H1 (cell line): ENCODE measurements at places on chromosomes 2 and 18.
A peak's percentile ranks its signal among the peaks of the same experiment; 100 is the strongest.

DNA sequence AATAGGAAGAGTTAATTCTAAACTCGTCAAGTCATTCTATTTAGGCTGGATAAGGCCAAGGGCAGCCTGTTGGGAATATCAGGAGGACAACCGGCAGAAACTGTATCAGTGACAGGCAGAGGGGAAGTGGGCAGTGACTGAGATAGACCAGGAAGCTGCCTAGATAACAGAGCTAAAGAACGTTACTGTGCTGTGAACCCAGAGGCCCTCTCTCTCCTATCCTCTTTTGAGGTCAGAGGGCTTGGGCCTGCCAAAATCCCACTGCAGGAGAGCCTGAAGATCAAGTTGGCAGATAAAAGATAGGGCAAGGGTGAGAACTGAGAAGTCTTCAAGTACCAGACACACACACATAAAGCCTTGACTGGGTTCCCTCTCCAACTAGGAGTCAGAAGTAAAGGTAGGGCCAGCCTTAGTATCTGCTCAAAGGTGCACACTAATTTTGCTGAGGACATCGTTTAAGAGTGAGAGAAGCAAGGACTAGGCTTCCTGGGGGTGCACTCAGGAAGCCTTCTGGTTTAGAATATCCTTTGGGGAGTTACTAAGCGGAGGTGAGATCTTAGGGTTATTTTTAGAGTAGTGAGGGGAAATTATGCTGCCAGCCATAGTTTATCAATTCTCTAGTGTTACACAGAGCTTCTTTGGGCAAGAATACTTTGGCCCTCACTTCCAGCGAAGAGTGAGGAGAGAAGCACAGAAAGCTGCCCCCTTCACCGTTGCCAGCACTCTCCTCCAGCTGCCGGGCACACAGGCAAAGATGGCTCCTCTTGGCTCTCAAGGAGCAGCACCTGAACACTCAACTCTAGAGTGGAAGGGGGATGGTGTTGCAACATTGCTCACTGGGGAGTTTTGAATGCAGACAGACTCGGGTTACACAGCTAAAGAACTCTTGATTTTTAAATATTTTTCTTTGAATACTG, 9.8 kb downstream of the CAVIN2 start:
- DNase-seq, result no peak

- DNase-seq, result no peak
Observed at GRCh38 chr18:41545091-41545888, 409.7 kb upstream of the PIK3C3 start.

- DNase-seq, result no peak
Observed at GRCh38 chr2:112182581-112183034, 44.4 kb downstream of the FBLN7 start.

DNA sequence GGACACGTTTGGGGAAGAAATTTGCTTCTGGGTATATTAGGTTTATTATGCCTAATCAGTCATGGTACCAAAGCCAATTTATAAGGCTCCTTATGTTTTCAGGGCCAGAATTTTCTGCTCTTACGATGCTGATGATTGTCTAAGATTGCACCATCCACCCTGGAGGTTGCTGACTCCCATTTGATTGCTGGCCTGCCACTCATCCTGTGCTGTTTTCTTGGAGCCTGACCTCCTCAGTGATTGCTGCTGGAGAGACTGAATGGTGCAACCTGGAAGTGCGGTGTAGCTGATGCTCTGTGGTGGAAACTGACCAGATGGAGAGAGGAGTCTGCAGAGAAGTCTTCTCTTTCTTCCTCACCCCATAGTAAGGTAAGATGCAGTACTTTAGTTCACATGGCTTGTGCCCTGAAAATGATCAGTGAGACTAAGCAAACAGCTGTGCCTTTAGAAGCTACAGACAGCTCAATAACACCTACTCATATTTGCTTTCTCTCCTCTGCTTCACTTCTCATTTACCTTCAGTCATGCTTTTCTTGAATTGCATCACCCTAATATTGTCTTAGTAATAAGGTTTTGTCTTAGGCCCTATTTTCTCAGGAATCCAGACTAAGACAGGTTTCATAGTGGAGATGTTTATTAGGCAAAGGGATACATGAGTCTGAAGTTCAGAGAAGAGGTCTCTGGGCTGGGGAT, 17.4 kb downstream of the ZNF24 start:
- DNase-seq, result no peak

DNA sequence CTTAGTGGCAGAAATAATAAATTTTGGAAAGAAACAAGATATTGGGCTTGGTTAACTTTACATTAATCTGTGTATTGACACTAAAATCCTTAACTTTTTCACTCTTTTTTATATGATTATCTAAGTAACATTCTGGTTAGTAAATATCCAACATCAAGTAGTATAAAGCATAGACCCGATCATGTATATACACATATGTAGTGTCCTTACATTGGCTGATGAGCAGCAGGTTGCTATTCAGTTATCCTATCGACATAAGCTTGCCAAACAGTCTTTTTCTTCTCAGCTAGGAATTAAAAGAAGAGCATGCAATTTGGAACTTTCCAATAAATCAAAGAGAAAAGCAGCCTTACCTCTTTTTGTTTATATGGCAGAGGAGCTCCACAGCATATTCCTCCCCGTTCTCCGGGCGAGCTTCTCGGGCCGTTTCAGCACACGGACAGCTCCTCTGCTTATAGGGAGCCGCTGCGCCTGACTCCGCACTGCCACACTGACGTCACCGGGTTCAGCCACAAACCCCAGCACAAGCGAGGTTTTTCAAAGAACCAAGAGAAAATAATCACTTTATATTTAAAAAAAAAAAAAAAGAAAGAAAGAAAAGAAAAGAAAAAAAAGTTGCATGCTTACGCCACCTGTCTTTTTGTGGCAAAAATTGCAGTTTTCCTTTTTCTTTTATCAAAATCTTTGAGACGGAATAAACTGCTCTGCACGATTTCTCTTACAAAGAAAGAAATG, at the start of gene SCG2:
Gene SCG2 (minus strand): TSS at position 430 of the 735 bp plus-strand sequence. CDS start 3,079 bp downstream, outside the sequence.
- DNase-seq, result peak; percentile 71

DNA sequence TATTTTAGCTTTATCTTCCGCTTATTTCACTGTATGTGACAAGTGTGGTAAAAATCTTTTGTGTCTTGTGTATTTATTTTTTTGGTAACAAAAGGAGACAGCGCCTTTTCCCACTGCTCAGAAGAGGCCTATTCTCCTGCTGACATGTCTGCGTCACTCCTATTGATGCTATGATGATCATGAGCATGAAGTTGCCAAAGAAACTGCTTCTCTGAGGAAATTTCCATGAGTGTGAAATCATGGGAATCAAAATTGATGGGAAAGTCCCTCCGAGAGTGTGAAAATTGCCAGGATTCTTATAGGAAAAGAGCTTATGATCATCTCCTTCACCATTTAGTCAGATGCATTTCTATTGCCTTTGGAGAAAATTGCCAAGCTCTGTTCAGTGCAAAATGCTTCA, 36.5 kb upstream of the DARS1 start:
- no peak for DNase-seq

DNA sequence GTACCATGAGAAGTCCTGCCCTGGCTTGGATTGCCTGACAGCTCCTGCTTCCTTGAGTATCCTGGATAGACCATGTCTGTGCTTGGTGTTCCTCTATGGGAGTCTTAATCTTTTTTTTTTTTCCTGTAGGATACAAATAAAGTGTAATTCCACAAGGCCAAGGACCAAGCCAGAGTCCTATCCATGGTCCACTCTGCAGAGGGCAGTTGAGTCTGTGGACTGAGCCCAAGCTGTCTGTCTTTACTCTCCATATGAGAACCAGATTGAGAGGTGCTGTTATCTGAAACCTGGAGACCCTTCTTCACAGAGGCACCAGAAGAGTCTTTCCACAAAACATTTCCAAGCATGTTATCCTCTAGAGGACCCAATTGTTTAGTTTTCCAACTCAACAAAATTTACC, 1.4 kb upstream of the KIF3C start:
- DNase-seq, result no peak

GRCh38 chr2:128791985-128792320, 473.3 kb upstream of the HS6ST1 start:
- no peak for DNase-seq

GRCh38 chr2:30722936-30723725, 84.1 kb downstream of the CAPN13 start:
- peak; percentile 26 for DNase-seq

DNA sequence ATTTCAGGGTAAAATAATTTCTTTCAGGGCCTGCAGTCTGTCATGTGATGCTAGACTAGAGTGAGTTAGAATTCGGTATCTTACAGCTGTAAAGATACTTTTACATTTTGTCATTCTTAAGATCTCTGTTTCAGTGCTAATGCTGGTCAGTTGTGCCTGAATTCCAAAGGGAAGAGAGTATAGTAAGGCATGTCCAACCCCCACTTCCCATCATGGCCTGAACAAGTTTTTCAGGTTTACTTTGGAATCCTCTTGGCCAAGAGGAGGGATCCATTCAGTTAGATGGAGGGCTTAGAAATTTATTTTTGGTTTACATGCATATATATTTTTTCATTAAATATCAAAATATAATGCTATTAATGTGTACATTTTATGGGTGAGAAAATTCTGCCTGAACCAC, 596.6 kb downstream of the XIRP2 start:
- DNase-seq, result no peak

GRCh38 chr2:168180914-168181313, 66.5 kb downstream of the STK39 start:
- DNase-seq, result no peak

DNA sequence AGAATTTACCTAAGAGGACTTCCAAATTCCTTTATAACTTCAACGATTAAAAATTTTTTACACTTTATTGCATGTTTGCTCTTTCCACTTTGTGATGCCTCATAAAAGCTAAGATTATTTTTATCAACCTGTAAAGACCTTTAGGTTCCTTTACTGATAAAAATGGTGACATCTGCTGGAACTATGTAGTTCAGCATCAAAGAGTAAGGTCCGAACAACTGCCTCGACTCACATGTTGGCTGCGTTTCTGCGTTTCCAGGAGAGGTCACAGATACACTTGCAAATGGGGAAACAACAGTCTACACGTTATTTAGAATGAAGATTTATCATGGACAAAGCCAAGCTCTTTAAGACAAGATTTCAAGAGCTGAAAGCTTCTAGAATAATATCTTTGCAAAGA, 18.8 kb upstream of the TMX3 start:
- no peak for DNase-seq

GRCh38 chr2:30300456-30301221, 69.3 kb downstream of the LBH start:
- no peak for DNase-seq

GRCh38 chr2:62688771-62689170, 16.7 kb upstream of the EHBP1 start:
- DNase-seq, result no peak

- DNase-seq, result no peak
Observed at GRCh38 chr2:107323946-107324565, 438.1 kb upstream of the ST6GAL2 start.

GRCh38 chr2:173982182-173982714, 17.1 kb upstream of the SP3 start:
- DNase-seq, result no peak

DNA sequence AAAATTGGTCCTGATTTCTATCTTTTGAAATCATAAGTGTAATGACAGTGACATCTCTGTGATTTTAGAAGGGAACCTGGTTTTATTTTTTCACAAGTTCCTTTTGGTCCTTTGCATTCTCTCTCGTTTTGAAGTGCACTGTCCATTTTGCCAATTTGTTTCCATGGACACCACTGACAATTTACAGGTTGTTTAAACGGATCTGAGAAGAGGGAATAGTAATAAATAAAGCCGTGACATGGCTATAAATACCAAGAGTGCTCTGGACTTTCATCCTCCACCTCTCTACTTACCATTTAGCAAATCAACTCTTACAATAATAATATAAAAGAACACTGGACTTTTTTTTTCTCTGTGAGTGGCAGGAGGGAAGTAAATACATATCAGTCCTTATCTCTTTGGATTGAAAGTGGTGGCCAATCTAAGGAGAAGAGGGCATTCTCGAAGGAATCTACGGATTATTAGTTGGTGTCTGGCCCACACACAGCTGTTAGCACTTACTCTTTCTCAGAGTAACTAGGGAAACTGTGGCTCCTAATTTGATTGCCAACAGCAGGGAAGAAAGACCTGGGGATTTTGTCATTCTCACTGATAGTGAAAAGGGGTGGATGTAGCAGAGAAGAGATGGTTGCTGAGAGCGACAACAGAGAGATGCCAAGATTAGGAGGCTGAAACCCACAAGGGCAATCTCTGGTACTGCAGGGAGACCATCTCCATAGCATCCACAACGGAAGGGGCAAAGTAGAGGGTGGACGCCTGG, 108.7 kb upstream of the FSHR start:
- DNase-seq, result no peak

DNA sequence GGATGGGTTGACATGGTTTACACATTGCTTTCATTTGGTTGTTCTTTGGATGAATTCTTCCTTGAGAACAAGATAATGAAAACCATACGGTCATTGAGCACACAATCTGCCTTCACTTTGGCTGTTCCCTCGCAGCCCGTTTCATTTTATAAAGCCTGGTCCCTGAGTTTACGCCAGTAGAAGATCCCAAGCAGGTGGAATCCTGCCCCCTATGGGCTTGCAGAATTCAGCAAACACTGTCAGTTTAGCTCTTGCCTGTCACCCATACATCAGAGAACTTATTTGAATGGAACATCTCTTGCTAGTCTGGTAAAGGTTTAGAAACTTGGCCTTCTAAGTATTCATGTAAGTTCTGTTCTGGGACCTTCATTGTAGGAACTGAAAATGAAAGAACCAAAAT, 666.4 kb upstream of the ZEB2 start:
- DNase-seq, result peak; percentile 57

DNA sequence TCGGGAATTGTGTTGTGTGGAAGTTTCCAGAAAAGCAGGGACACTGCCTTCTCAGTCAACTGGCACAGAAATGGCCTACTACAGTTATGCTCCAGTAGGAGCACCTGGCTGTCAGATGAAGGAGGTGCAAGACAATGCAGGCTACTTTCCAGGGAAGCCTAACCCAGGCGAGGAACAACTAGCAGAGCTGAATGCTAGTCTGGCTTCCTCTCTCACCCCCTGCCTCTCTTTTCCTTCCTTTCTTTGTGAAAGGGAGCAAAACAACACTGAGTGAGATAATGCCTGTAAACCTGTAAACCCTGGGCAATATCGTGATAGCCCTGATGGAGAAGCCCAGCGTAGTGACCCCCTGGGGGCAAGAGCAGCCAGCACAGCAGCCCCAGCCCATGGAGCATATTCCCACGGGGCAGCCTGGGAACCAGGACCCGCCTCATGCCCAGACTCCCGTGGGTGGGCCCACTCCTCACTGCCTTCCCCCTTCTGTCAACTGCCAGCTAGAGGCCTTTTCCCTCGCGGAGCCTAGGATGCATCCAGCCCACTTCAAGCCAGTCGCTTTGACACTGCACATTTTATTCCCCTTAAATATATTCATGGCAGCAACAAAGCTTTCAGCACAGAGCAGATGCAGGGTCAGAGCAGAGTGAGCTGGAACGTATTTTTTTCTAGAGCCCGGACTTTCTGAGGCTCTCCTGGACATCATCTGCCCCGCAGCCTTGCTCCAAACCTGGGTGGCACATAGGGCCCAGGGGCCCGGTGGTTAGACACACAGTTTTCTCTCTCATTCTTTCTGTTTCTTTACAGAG, 77.0 kb downstream of the PDCL3 start:
- DNase-seq, result peak; percentile 49

- no peak for DNase-seq
Observed at GRCh38 chr2:40329739-40330030, 122.2 kb downstream of the SLC8A1 start.
